PC-3 (cell line): ENCODE measurements at places on chromosomes 7 and 10. TPM values are rescaled to one million over a fixed set of nuclear protein-coding genes. Genes with fewer than 3 reads are reported as not detected.

BRAT1 gene
- total RNA-seq = 65.2 and 76.3 TPM in 2 replicates

COL1A2 gene
- total RNA-seq = not detected in 2 replicates

GRID2IP gene
- not detected in 2 replicates for total RNA-seq

SORBS1 gene
- total RNA-seq = 3.7 and 4.1 TPM in 2 replicates

C7orf33 gene
- not detected in 2 replicates for total RNA-seq

ZNF487 gene
- total RNA-seq = 7.0 and 9.4 TPM in 2 replicates

PIP gene
- not detected in 2 replicates for total RNA-seq

CYP2E1 gene
- total RNA-seq = 3.3 and 4.2 TPM in 2 replicates

ADCY1 gene
- 3.1 and 3.4 TPM in 2 replicates for total RNA-seq

LRRC18 gene
- not detected in 2 replicates for total RNA-seq

C7orf57 gene
- 0.15 TPM in 1 of 2 replicates, not detected in the other for total RNA-seq

GPR141 gene
- not detected in 2 replicates for total RNA-seq

SEPTIN7 gene
- 121 and 147 TPM in 2 replicates for total RNA-seq

LIPM gene
- total RNA-seq = not detected in 2 replicates

NPC1L1 gene
- total RNA-seq = 0.04 TPM in 1 of 2 replicates, not detected in the other

MUC3A gene
- 0.11 and 0.46 TPM in 2 replicates for total RNA-seq

SFMBT2 gene
- 1.9 and 2.1 TPM in 2 replicates for total RNA-seq

GPR85 gene
- total RNA-seq = not detected in 2 replicates

TMEM196 gene
- not detected in 2 replicates for total RNA-seq

CC2D2B gene
- not detected in 2 replicates for total RNA-seq

PRXL2A gene
- not detected in 2 replicates for total RNA-seq

GRM8 gene
- total RNA-seq = not detected in 2 replicates

OAT gene
- total RNA-seq = 68.0 and 79.8 TPM in 2 replicates

RAB19 gene
- total RNA-seq = 0.52 and 1.3 TPM in 2 replicates

PON3 gene
- not detected in 2 replicates for total RNA-seq

CCL26 gene
- 7.1 and 8.2 TPM in 2 replicates for total RNA-seq

SH2D4B gene
- total RNA-seq = not detected in 2 replicates

ZSCAN25 gene
- total RNA-seq = 13.9 and 18.9 TPM in 2 replicates
